ENCODE measurements at places on chromosomes 2 and 18. TPM values are rescaled to one million over a fixed set of nuclear protein-coding genes. Genes with fewer than 3 reads are reported as not detected.

The CYBRD1 gene
- 172 TPM for total RNA-seq

The BMP10 gene
- total RNA-seq: not detected

The LOXL3 gene
- 8.2 TPM for total RNA-seq

DNA sequence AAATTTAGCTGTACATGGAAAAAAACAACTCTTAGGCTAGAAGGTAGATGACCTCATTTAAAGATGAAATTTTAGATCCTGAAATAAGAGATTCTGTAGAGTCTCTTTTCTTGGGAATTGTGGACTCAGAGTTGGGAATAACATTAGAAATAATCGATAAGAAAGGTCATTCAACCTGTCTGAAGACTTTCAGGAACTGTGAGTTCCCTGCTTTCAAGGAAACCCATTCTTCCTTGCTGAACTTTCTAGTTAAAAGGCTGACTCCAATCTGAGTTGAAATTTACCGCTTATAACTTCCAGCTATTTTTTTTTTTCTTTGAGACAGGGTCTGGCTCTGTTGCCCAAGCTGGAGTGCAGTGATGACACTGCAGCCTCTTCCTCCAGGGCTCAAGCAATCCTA lies 16.8 kb upstream of the SMAD7 start:
- DNase-seq: no peak

DNA sequence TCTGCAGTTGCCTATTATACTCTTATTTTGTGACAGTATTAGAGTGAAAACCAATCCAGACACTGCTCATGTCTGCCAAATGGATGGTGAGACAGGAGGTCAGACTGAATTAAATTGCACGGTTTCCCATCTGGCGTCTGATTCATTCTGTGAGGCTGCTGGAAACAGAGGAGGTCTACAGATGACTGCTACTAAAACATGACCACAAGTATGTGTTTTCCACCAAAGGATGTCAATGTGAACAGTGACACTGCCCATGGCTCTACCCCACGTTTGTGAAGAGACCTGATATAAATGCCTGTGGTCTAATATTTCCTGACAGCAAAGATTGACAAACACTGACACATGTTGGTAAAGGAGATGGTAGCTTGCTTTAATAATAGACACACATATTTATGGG lies 104.3 kb upstream of the ST6GAL2 start:
- DNase-seq: no peak

- DNase-seq: no peak
Observed at GRCh38 chr2:12809526-12809925, 92.8 kb downstream of the TRIB2 start.
